ENCODE measurements at places on chromosomes 4 and X.

- no peak for DNase-seq
Observed at GRCh38 chrX:25599061-25599460, 539.1 kb upstream of the MAGEB18 start.

- DNase-seq = no peak
Observed at GRCh38 chr4:7242766-7243165, 50.4 kb downstream of the SORCS2 start.

DNA sequence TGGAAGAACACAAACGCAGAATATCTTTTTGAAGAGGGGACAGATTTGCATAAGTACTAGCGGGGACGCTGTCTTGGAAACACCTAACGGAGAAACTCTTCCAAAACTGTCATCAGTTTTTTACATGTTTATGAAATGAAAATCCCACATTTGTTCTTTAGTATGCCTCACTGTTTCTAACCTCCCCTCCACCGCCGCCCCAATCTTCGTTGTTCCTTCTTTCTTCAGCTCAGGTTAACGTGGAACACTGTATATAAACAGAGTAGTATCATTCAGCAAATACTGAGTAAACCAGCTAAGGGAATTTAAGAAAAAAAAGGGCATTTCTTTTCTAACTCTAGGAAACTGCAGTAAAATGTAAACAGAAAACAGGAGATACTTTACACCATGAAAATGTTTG, 2345.6 kb downstream of the PCDH7 start:
- no peak for DNase-seq

DNA sequence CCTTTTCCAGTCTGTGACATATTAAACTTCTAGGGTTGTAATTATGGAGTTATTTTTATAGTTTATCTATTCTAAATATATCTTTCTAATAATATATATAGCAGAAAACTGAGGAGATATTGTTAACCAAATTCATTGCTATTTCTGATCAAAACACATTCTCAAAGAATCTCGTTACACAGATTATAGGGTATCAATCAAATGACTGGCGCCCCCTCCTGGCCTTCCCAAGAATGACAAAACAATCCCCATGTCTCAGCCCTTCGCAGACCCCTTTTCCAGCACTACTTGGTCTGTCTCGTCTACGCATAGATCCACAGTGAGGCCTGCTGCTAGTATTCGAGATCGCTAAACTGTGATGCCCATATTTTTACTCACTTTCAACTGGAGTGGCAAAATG, 209.3 kb downstream of the GPC3 start:
- peak; percentile 2 for DNase-seq

DNA sequence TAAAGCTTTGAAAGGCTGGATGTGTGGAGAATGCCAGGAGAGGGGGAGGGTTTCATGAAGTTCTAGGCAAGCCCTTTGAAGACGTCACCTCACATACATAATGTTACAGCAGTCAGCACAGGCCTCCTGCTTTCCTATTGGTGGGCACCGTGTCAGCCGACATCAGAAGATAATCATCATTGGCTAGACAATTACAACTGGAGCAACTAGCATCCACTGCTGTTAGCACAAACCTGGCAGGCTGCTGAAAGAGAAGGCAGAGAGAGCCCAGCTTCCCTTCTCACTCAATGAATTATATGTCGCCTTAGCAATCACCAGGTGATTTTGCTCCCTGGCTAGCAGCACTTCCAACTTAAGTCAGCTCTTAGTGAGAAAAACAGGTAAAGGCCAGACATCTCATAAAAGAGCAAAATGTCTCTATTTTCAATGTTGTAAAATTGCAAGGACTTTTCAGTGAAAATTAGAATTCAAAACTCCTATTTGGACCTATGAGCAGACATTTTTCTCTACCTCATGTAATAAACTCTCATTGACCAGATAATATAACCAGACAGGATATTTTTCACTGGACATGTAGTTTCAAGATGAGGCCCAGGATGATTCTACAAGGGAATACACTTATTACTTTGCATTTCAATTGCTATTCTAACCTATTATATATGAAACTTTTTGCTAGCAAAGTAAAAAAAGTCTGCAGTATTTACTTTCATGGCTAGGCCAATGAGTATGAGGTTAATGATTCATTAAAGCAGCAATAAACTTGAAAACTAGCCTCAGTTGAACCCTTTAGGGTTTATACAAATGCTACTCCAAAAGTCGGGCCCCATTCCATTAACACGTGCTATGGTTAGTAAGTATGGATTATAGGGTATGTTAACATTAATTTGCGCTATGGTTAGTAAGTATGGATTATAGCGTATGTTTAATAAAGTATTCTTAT, 4.3 kb downstream of the ELOVL6 start:
- DNase-seq = peak; percentile 36

GRCh38 chr4:10296730-10297129, 160.5 kb downstream of the ZNF518B start:
- DNase-seq = no peak

DNA sequence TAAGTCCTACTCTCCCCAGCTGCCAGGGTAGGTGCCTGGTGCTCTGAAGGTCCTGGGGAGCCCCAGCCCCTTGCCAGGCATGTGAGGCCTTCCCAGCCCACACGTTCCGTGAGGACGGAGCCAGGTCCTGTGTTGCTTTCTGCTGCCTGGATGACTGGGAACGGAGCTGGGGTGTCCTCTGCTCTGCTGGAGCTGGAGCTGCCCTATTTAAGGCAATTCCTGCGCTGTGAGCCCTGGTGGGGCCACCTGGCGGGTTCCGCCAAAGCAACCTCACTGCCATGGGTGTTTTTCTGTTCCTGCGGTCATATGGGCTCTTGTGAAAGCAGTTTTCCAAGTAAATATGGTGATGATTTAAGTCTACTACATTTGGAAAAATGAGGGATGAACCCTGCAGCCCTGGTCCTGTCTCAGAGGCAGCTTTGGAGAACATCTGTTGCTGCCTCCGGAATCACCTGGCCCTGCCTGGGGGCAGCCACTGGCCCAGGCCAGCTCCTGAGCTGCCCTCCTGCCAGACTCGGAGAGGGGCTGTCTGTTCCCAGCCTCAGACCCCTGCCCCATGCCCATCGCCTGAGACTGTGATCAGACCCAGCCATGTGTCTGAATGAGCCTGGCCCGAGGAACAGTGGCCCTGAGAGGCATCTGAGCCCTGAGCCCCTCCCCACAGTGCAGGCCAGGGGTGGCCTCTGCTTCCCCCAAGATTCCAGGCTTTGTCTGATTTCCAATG, 33.2 kb downstream of the FGFRL1 start:
- no peak for DNase-seq

DNA sequence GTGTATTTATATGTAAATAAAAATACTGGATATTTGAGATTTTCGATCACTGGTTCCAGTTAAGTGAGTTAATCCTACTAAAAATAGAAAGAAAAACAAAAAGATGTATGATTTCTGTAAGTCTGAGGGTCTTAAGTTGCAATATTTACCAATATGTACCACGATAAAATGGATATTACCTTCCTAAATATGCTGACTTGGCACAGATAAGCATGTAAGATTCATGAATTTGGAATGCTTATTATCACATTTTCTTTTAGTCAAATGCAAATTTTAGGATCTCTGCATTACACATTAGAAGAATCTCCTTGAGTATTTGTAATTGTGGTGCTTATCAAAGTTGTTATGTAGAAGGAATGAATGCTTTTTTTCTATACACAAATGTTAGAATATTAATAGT, 1018.3 kb upstream of the GRID2 start:
- DNase-seq = no peak

GRCh38 chr4:85228264-85228663, 246.7 kb upstream of the ARHGAP24 start:
- DNase-seq = no peak

- no peak for DNase-seq
Observed at GRCh38 chrX:1361275-1361674, 24.7 kb downstream of the IL3RA start.

- no peak for DNase-seq
Observed at GRCh38 chr4:56622176-56622575, 58.9 kb downstream of the HOPX start.

DNA sequence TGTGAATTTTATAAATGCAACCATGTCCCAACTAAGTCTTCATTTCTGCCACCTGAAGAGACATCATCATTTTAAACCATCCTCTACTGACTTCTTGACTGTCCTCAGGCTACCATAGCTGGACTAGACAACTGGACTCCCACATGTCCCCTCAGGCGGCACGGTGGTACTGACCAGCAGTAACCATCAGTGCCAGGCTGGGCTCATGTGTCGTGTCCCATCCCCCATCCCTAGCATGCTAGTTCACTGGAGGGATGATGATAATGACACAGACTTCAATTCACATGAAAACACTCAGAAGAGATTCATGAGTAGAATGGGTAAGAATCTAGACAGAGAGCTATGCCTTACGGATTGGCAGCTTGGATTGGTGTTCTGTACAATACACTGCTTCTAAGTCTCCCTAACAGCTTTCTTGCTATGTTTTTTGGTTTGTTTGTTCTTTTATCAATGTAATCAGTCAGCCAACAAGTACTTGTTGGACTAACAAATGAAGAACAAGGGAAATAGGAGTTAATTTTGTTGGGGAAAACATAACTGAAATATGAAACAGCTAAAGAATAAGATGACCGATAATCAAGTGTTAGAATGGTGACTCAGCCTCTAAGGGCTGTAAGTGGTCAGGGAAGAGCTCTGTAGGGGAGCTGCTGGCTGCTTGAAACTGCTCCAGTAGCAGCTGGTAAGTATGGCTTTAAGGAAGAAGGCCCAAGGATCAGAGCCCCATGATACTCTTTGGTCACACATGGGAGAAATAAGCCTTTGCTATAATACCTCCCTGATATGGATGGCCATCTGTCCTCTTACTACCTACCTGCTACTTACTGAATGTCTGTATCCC, 10.3 kb downstream of the ZDHHC9 start:
- no peak for DNase-seq

- DNase-seq = no peak
Observed at GRCh38 chr4:108240366-108240765, 71.6 kb upstream of the LEF1 start.

GRCh38 chr4:127162741-127163140, 470.0 kb upstream of the INTU start:
- DNase-seq = no peak

DNA sequence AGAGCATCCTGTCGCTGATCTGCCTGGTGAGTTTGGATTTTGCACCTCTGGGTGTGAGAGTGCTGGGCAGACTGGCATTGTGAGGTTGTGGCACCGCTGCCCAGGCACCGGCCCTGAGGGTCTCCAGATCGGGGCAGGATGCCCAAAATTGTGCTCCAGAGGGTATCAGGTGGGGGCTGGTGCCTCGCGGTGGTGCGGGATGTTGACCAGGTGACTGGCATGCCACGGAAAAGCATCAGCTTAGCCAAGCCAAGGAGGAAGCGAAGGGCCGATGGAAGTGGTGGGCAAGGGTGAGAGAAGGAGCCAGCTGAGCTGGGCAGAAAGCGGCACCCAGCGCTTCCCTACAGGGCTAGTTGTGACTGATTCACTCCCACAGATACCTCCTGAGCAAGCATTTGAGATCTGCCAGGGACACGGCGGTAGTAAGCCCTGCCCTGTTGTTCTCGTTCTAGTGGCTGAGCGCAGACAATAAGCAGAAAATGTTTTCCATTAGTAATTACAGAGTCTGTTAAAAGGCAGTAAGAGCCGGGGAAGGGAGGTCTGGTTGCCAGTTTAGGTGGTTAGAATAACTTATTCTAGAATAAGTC, 809 bp downstream of the ZFP92 start:
- no peak for DNase-seq

- no peak for DNase-seq
Observed at GRCh38 chrX:154036513-154036912, 16.8 kb upstream of the IRAK1 start.

DNA sequence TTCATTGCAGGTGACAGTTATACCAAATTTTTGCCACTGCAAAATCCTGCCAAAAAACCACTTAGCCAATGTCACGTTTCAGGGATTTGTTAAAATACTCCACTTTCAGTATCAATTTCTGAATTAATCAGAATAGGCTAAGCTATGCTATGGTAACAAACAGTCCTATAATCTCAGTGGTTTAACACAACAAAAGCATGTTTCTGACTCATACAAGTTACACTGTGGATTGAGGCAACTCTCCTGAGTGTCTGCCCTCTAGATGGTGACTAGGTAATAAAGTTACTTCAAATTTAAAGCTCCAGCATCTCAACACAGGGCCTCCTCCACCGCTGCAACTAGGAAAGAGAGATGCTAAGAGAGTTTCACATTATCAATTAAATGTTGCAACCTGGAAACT, 23.0 kb upstream of the RADX start:
- no peak for DNase-seq

- DNase-seq = no peak
Observed at GRCh38 chr4:158597879-158598596, 73.6 kb downstream of the C4orf46 start.

DNA sequence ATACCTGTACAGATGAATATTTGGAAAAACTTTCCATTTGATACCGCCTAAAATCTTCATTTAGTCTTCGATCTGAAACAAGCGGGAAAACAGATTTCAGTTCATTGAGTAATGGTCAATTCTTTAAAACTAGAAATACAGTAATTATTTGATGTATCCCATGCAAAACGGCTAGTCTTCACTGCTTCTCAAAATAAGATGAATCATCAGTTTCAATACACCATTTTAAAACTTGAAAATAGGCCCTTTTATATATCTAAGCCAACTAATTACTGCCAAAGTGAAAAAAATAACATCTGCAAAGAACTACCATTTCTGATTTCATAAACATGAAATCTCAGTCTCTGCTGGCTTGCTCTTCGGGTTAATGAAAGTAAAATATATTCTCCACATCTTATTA, 11.0 kb downstream of the SCLT1 start:
- no peak for DNase-seq

GRCh38 chr4:56879996-56880395, 27.7 kb upstream of the REST start:
- no peak for DNase-seq

DNA sequence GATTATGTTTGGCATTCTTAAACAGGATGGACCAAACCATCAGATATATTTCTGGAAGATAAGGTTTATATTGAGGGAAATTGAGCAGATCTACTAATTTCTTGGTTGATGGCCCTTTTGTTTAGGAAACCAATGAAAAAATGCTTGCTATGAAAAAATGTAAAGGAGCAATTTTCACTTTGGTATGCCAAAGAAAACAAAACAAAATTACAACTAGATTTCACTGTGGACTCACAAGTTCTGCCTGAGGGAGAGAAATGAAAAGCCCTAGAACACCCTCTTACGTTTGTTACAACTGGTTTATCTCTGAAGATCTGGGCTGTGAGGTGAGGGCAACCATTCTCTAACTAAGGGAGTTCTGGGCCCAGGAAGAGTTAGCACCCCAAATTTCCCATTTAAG, 122.5 kb upstream of the IL15 start:
- DNase-seq = no peak

DNA sequence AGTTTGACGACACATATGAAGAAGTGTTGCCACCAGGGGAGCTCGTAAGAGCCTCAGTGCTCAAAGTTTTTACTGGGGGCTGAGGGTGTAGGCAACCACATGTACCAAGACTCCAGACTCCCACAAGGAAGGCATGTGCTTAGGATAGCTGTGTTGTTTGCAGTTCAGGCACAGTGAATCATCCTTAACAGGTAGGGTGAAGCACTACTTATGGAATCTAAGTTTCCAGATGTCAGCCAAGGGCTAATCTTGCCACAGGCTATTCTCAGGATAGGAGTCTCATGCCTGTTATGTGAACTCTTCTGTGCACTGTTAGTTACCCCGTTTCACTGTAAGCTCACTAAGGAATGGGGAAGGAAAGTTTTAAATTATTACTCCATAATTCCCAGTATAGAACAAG, 202.6 kb downstream of the TMA16 start:
- no peak for DNase-seq

Data from activated T-helper 1 cell treated with anti-CD3 and anti-CD28 coated beads, Interleukin-2, amount 50 U/mL, for 16 hours (primary cell).